Head of caudate nucleus (tissue), 42 donors: ENCODE measurements at places on chromosomes 2 and 18.
A peak's percentile ranks its signal among the peaks of the same experiment; 100 is the strongest.

- no peak for DNase-seq
Measured at GRCh38 chr18:58223717-58224424, 179.8 kb downstream of the NEDD4L start.

GRCh38 chr2:129056309-129056958 is 737.8 kb upstream of the HS6ST1 start:
- DNase-seq: no peak

GRCh38 chr2:197514754-197515153 is 1.1 kb upstream of the MOB4 start:
- DNase-seq: no peak

GRCh38 chr18:9546468-9546867 is 67.9 kb downstream of the PPP4R1 start:
- no peak for DNase-seq

GRCh38 chr2:55175254-55176093 is 56.6 kb downstream of the CLHC1 start:
- peak; percentile 31 for DNase-seq

DNA sequence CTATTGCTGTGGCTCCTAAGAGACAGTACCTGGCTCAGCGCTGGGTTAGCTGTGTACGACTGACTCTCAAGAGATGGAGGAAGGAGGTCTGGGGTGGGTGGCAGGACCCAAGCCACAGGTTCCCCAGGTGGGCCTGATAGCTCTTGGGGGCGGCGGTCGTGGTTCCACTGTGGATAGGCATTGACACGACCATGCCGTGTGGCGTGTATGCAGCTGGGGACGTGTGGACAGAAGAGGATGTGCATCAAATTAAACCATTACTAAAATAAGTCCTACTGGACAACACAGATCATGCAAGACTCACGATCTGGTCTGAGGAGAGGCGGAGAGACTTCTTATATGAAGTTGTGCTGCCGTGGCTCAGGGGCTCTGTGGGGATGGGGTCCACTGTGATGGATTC is 78.1 kb downstream of the EMILIN2 start:
- DNase-seq: no peak

DNA sequence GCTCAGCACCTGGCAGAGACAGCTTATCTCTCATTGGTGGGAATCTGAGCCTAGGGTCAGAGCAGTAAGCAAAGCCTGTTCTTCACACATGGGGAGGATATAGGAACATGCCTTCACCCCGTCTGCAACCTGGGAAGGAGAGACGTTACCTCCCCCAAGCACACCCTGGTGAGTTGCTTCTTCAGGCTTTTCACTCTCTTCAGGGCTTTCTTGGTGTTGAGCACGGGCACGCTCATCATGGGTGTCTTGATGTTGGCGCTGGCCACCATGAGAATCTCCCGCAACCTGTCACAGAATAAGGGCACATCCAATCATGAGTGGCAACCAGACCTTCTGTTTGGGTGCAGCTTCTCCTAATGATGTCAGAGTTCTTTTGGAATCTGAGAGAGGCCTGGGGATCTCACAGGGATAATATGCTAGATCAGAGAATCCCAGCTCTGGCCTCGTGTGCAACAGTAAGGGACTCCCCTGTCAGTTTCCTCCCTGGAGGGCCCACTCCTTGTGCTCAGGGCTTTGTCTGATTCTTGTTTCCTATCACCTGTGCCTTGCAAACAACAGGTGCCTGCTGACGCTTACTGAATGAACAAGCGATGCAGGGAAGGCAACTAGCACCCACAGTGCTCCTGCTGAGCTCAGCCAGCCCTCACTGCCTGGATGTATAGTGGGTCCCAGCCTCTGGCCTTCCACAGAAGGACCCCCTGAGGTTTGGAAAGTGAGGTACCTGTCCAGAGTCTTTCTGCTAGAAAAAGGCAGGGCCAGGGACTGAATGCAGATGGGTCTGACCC is 66.3 kb downstream of the POLR1A start:
- DNase-seq: no peak

DNA sequence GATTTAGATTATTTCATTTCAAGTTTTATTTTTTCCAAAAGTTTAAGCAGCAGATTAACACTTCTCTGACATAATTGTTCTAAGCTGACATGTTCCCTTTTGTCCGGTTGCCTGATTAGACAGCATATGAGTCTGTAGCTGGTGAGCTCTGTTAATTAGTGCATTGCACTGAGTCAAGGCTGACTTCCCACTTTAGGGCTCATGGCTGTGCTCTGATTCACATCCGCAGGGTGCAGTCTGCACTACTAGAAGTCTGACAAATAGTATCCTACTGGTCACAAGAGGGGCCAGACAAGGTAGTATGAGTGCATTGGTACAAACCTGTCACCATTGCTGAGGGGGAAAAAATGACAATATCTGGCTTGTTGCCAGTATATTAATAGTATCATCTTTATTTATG is 443.9 kb upstream of the ZNF804A start:
- DNase-seq: no peak

DNA sequence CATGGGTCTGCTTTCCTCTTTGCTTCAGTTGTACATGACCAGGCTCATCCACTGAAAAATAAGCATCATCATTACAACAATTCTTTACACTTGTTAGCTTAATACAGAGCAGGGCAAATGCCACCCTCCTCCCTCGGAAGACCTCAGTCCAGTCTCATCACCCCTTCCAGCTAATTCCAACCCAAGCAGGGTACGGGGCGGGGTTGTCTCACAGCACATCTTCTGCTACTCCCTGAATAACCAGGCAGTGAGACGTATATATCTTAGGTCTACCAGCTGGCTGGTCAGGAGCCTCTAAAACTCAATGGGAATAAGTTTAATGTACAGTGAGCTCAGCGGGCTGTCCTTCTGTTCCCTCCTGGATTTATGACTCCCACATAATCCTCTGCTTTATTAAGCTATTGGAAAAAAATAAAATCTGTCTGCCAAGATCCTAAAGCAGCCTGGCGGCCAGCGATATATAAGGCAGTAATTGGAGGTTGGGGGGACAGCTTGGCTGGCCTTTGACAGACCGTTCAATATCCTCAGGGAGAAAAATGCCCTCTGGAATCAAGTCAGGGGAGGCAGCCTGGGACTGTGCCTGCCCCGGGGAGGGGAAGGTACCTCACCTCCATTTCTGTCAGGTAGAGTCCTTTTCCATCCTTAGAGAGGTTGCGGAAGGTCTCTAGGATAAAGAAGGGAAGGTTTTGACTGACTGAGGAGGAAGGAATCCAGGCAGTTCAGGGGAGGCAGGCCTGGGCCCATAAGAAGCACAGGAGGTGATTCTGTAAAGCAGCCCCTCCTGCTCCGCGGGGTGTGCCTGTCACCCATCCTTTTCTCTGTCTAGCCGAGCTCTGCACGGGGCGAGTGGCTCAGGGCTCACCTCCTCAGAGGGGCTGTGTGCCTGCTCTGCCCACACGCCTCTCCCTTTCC is 76.3 kb downstream of the CAPN13 start:
- no peak for DNase-seq

GRCh38 chr18:3060667-3061580 is 48.0 kb upstream of the LPIN2 start:
- no peak for DNase-seq

DNA sequence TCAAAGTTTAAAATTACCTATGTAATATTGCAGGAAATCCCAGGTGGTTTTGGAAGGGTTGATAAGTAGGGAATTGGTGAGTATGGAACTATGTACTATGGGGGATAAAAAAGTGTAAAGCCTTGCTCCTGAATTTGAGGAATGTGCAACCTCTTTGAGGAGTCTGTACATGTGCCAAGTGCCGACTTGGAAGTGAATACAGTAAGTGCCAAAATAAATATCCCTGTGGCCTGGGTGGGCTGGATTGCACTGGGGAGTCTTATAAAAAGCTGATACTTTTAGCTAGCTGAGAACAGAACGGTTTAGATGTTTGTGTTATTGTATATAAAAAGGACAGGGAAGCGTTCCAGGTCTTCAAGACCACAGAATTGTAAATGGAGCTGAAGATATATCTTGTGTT is 317.1 kb upstream of the LRRTM1 start:
- no peak for DNase-seq

GRCh38 chr2:105447476-105447875 is 48.6 kb upstream of the FHL2 start:
- no peak for DNase-seq

GRCh38 chr18:78792094-78792493 is 187.5 kb upstream of the SALL3 start:
- no peak for DNase-seq

DNA sequence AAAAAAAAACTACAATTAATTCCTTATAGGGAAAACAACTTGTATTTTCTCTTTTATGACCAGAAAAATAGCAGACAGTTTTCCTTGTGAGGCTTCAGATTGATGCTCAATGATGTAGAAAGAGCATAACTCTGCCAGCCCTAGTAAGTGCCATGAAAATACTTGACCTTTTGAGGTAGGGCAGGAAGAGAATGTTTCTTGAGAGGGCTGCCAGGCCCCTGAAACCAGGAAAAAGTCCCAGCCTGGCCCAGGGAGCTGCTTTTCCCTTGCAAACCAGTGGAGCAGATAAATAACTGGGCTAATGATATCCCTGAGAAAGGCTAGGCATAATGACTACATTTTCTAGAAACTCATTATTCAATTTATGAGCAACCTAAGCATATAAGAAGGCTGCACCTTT is 126.8 kb downstream of the SLC8A1 start:
- DNase-seq: no peak

DNA sequence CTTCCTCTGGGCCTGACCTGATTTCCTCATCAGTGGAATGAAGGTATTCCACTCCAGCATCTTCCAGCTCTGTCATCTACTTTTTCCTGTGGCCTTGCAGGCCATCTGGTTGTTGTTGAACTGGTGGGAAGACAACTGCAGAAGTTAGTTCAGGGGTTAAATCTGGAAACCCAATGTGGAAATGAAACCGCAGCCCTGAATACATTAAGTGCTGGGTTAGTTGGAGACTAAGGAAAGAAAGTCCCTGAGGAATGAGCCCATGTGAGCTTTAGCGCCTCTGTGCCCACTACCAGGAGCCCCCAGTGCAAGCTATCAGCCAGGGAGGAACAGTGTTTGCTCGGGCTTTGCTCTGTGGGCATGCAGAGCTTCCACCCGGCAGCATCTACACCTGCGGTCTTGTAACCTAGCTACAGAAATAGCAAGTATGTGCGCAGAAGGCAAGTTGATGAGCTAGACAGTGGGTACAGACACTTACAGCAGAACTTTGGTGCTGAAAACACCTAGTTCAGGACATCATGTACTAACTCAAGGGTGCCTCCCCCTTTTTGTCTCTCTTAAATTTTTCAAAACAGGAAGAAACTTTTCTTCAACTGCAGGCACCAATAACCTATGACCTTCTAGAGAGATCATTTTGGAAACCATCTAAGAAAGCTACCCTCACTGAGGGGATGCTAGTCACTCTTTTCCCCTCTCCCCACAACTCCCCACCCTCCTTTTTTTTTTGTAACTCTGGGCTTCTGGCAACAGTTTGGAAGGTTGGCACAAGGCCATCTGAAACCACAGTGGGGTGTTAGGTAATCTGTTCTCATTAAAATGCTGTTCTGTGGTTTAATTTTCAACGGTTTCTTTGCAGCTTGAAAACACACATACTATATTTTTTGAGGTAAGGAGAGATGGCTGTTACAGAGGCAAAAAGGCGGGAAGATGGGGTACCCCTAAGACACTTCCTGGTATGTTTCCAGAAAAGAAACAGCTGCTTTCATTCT is 18.3 kb upstream of the CXCR4 start:
- no peak for DNase-seq

DNA sequence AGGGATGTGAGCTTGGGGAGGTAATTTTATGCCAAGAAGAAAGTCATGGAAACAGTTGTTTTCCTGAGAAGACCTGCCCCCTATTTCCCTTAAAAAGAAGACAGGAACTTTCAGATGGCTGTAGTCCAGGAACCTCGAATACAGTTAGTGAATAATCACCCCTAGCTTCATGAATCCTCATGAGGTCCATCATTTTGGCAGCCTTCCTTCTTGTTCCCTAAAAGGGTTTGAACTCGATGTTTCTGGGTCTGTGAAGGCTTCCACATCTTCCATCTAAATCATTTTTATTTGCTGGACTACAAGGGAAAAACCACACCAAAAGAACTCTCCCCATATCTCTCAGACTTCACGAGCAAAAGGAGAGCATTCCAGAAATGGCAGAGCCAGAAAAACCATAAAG is 290.8 kb downstream of the SLC4A3 start:
- no peak for DNase-seq

GRCh38 chr18:61062258-61062657 is 271.0 kb upstream of the CDH20 start:
- no peak for DNase-seq

DNA sequence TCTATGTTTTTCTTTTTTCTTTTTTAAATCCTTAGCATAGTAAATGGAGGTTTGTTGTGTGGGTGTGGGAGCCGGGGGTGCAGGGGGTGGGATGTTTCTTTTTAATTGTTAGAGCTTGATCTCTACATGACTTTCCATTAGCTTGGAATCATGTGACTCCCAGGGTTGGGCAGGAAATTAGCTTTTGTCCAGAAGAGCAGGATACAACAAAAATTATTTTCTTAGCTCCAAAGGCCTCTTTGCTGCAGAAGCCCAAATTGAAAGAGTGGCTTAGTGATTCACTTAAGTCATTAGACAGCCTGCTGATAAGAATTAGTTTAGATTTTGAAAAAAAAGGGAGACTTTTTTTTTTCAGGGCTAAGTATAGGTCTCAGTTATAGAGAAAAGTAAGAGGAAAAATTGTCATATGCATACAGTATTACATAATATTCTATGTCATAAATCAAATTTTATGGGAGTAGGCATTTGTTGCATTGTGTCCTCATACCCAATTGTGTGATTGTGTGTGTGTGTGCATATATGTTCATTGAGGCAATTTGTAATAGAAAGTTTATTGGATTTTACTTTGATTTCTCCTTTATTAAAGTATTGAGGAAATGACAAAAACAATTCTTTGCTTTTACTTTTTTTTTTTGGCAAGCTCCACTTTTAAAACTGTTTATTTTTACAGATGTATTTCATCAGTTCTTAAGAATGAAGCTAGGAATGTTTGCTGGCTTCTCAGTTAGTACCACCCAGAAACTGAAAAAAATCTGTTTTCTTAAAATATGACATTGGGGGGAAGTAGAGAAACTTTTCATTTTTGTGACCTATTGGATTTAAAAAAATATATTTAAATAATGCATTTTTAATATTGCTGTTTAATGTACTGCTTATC is 47.4 kb downstream of the TSPYL6 start:
- no peak for DNase-seq

GRCh38 chr2:64398516-64399129 is 55.3 kb upstream of the LGALSL start:
- DNase-seq: no peak

DNA sequence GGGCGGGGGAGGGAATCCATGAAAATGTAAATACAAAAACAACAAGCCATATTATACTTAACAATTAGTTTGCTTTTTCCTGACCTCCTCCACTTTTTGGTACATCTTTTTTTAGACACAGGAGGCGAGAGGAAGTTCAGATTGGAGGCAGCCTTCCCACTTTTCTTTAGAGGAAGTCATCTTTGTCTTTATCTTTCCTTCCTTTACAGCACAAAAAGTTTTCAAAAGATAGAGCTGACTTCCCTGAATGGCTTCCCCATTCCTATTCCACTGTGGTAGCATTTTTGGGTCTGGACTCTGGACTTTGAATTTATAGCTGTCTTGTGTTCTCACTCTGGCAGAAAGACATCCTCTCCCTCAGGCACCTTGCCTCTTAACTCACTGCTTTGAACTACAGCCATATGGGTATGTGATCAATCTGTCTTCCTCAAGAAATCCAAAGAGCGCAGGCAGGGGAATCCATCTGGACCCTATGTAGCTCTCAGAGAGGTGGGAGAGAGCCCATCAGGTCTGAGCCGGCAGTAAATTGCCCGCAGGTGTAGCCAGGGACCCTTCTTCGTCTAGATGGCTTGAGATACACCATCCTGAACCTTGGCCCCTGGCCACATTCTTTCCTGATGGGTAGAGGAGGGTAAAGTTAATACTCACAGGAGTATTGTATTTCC is 101.9 kb downstream of the AQP4 start:
- no peak for DNase-seq

GRCh38 chr18:68779169-68779568 is 18.7 kb upstream of the CCDC102B start:
- DNase-seq: no peak
